ENCODE measurements at places on chromosomes 1 and 21.

DNA sequence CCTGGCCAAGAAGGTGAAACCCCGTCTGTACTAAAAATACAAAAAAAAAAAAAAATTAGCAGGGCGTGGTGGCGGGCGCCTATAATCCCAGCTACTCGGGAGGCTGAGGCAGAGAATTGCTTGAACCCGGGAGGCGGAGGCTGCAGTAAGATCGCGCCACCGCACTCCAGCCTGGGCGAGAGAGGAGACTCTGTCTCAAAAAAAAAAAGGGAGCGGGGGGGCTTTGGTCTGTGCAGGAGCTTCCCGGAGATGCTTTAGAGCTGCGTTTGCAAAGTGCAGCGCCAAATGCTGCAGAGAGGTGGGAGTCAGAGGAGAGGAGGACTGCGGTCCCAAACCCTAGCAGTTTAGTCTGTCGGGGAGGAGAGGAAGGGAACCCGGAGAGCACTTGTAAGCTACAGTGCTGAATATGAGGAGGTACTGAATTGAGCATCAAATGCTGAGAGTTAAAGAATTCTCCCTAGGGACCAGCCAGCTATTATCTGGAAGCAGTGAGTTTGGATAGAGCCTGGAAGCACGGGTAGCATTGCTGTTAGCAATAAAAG, 569 bp downstream of the FALEC start:
- DNase-seq, result no peak

GRCh38 chr1:201631037-201631436, 92.1 kb downstream of the NAV1 start:
- DNase-seq, result no peak

GRCh38 chr1:54812801-54813484, 11.8 kb upstream of the TTC22 start:
- DNase-seq, result peak; percentile 45

GRCh38 chr1:246095443-246095842, 411.6 kb downstream of the SMYD3 start:
- DNase-seq, result no peak

GRCh38 chr21:46095083-46095719, 2.7 kb upstream of the COL6A2 start:
- DNase-seq, result peak; percentile 79

DNA sequence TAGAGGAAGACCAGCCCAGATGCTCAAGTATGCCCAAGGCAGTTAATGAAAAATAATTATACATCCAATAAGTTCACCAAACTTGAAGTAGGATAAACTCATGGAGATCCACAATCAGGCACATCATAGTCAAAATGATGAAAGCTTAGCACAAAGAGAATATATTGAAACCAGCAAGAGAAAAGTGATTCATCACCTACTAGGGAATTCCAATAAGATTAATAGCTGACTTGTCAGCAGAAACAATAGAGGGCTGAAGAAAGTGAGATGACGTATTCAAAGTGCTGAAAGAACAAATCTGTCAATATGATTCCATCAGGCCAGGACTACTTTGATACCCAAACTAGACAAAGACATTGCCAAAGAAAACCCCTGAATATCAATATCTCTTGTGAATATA, 251.7 kb upstream of the BEND5 start:
- DNase-seq, result no peak

DNA sequence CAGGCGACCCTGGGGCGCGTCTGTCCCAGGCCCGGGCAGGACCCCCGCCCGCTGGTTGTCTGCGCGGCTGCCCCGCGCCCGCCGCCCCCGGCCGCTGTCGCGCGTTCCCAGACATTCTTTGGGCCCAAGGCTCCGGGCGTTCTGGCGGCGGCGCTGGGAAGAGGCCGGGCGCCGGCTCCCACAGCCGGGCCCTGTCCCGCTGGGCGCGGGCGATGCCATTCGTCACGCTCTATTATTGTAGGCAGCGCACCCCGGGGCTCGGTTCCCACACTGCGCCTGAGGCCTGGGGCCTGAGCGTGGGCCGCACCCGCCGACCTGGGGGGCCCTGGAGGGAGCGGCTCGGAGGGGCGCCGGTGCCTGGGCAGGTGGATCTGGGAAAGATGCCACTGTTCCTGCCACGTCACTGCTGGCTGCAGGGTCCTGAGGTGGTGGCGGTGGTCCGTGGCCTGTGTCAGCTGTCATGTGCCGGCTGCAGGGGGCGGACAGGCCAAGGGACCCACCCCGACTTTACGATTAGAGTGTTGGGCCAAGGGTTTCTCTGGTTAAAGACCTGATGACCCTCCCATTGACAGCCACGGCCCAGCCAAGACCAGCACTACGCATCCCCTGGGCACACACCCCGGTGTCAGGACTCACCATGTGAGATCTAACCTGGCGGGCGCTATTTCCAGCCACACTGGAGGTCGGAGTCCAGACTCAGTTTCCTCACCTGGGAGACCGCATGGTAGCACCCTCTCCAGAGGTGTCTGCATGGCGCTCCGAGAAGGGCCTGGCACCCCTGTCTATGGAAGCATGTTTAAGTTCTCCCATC, 55.1 kb upstream of the ADARB1 start:
- DNase-seq, result peak; percentile 86

DNA sequence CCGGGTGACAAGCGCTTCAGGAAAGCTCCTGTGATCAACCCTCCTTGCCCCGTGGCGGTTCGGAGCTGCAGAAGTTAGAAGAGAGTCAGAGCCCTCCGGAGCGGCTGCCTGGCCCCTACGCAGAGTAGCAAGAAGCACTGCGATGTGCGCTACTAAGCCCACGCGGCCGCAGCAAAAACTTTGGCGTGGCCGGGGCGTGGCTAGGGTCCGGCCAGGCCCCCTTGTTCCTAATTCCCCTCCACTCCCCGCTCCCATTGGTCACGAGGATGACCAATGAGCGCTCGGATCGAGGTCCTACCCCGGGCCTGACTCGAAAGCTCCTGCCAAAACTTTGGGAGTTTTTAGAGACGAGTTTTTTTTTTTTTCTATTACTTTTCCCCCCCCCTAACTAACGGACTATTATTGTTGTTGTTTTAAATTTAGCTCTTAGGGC, at the start of gene HLX:
Gene HLX, plus strand, starts transcription at position 368 of the 433 bp plus-strand sequence. CDS start 415 bp downstream, outside the sequence.
- DNase-seq, result peak; percentile 97

DNA sequence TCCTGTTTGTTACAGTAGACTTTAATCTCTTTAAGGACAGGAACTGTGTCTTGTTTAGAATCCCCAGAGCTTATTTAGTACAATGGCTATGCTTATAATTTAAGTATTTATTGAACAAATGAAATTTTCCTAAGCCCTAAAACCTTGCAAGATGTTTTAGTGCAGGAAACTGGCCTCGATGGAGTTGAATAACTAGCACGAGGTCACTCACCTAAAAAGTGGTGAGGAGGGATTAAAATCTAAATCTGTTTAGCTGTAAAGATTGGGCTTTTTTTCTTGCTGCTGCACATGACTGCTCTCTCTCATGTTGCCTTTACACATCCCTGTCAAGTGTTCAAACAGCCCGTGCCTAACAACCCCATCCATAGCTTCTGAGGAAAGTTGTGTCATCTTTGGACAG, 10.2 kb downstream of the NFYC start:
- DNase-seq, result no peak

DNA sequence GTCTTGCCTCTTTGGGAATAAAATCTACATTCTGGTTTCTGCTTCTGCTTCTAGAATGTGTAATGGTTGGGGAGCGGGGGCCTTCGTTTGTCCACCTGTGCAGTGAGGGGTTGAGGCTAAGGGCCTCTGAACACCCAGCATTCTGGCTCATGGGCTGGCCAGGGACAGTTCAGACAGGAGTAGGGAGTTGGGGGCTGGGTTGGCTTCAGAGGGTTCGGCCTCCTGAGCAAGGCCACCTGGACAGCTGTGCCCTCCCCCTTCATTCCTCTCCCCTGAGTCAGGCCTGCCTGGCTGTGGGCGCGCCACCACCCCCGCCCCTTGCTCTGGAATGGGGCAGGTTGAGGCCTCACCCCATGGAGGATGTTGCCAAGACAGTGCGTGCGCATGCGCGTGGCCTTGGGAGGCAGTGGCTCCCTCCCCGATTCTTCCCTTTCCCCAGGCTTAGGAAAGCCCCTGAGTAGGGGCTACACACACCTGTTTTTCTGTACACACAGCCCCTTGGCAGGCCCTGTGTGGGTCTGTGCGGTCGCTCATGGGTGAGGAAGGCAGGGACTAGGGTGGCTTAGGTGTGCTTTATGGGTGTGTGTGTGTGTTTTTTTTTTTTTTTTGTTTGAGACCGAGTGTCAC, 57.0 kb downstream of the YARS1 start:
- DNase-seq, result no peak

GRCh38 chr1:185834371-185834905, 100.2 kb downstream of the HMCN1 start:
- DNase-seq, result no peak

GRCh38 chr1:164733070-164733469, 174.1 kb downstream of the PBX1 start:
- DNase-seq, result no peak

DNA sequence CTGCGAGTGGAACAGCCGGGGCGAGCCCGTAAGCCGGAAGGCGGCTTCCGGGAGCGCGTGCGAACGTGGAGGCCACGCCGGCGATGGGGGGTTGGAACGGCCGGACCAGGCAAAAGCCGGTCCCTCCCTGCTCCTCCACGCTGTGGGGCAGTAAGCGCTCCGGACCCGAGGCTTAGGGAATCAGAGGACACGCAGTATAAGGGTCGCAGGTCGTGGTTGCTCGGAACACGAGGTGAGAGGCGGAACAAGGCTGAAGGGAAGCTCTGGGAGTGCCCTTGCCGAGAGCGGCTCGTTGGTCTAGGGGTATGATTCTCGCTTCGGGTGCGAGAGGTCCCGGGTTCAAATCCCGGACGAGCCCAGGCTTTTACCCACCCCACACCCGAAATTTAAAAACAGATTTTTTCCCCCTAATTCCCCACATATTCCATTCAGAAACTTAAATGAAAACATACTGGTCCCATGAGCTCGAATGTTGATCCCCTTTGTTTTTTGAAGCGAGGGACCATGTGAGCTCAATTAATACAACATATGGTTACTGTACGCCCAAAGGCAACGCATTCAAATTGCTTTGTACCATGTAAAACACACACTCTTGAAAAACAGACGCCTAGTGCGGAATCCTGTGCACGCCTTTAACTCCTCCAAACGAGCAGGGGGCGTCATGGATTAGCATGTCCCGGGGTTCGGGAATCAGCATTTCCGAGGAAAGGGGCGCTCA, 7.2 kb upstream of the MPZL1 start:
- peak; percentile 96 for DNase-seq

DNA sequence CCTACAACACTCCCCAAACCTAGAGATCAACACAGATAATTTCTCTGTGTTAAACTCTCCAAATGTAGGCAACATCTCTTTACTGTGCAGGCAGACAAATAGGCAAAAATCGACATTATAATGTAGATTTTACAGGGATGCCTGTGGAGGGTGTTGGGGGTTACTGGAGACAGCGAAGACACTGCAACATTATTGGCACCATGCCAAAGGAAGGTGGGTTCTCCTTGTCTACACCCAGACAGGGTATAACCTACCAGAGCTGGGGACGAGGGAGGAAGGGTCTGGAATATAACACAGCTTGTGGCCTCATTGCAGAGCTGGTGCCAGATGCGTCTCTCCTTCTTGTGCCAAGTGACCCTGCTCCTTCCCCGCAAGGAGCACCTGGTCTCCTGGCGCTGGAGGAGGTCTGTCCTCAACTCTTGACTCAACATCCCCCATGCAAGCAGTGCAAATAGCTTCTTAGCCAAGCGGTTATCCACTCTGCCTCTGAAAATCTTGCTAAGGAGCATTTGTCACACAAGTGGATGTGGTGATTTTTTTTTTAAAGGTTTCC, 404.0 kb downstream of the PRDM2 start:
- DNase-seq, result no peak

DNA sequence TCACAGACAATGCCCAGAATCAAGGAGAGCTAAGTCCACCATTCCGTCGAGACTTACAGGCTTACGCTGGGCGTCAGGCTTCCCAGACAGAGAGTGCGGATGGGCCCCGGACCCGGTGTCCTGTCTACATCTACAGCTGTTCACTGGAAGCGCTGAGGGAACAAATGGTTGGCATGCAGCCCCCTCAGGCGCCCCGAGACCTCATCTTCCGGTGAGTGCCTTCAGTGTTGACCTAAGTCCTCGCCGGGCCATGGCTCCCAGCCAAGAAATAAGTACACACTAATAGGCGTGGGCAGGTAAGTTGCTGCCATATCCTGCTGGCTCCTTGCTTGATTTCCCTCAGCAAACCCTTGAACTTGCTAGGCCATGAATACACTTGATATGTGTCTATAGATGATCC, 26.2 kb downstream of the HYI start:
- peak; percentile 73 for DNase-seq

DNA sequence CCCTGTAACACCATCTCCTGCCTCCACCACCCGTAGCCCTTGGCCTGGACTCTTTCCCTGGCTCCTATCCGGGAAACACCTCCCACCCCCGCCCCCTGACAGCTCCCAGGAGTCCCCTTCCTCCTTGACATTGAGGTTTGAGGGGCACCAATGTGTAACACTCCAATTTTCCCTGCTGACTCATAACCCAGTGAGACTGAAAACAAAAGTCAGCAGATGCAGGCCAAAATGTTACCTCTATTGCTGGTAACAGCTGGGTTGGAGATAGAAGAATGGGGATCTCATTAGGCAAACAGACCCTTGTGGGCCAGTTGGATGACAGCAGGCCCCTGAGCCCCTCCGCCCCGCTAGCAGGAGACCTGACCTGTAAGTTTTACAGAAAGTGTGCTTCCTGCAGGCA, 237.2 kb downstream of the KAZN start:
- no peak for DNase-seq

- no peak for DNase-seq
Measured at GRCh38 chr1:45370575-45370974, 30.3 kb upstream of the MUTYH start.

GRCh38 chr1:212309967-212310366, 24.8 kb downstream of the PPP2R5A start:
- DNase-seq, result no peak

DNA sequence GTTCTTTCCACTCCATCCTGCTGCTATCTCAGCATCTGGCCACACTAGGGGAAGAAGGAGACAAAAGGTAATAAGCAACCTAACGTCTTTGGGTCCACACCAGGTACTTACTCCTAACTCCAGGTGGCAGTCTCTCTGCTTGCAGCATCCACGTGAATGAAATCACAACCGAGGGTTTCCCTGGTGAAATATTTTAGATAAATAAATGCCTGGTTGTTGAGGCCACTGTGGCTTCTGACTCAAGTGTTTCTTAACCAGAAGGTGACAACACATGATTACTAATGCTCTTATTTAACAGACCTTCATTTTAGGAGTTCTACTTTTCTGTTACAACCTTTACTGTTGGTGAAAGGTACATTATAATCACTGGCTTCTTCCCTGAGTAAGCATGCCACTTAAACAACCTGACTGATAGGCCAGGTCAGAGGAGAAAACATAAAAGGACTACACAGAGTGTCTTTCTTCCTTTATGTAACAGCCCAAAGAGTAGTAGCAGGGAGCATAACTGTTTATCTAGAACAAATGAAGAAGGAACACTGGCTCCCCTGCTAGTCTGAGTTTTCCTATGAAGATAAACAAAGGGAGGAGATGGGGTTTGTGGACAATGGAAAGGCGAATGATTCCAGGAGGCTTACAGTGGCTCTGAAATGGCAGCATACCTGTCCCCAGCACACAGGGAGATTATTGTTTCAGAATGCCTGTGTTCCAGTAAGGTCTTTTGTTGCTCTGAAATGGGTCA, 59.9 kb downstream of the SYT6 start:
- no peak for DNase-seq

Measured in posterior vena cava (tissue), 2 donors.